Activated naive CD4-positive, alpha-beta T cell treated with anti-CD3 and anti-CD28 coated beads, Interleukin-2, amount 50 U/mL, for 16 hours (primary cell): ENCODE measurements at places on chromosomes 16 and 17.

- no peak for DNase-seq
Measured at GRCh38 chr17:72487731-72488494, 367.1 kb downstream of the SOX9 start.

DNA sequence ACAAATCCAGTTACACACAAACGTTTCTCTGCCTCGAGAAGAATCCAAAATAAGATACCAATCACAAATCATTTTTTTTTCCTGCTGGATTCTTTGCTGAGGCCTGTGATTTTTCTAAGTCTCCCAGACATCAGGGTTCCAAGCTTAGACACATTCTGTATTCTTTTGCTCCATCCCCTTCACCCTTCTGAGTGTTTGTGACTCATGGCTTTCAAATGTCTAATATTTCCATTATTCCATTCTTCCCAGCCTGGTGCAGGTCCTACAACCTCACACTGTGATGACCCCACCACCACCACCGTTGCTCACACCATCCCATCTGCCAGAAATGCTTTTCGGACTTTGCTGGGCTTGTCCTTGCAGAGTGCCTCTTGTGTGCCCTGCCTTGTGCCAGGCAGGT is 480.1 kb downstream of the SOX9 start:
- DNase-seq = no peak

DNA sequence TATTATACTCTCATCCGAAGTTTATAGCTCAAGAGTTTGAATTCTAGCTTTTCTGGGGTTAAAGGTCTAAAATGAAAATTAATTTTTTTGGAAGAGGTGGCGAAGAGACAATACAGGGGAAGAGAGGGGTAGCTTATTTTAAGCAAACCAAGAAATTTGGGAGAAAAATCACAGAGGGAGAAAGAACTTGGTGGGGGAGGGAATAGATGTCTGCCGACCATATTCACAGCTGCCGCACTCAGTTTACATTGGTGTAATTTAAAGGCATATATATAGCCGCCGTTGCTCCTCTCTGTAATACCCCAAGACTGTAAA is 6.5 kb upstream of the ZFHX3 start:
- no peak for DNase-seq

GRCh38 chr16:87687998-87688529 is 77.7 kb downstream of the KLHDC4 start:
- no peak for DNase-seq
